Right renal pelvis (tissue), 4 donors: ENCODE measurements at places on chromosomes 1 and 21. TPM values are rescaled to one million over a fixed set of nuclear protein-coding genes. Genes with fewer than 3 reads are reported as not detected.

Gene SRGAP2B
- 42.2 TPM for polyA plus RNA-seq

Gene RTCA
- 33.2 TPM for polyA plus RNA-seq

Gene PIGR
- polyA plus RNA-seq = 1.7 TPM

Gene CYP4A11
- polyA plus RNA-seq = 38.3 TPM

Gene TNNT2
- polyA plus RNA-seq = 59.0 TPM

Gene ATP1A4
- polyA plus RNA-seq = 0.71 TPM
